ENCODE measurements at places on chromosomes 7 and 10.

DNA sequence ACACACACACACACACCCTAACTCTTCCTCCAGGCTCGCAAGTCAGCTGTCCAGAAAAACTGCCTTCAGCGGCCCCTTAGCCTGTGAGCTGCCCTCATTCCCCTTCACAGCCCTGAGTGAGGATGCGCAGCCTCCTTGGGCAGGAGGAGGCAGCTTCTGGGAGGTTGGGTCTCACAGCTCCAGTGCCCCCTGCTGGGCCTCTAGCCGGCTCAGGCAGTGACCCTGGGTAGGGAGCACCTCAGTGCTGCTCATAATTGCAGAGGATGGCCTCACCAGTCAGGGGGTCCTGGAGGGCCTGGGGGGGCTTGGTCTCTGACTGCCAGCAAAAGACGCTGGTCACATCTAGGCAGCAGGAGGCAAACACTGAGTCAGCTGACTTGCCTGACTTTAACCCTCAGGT is 43.7 kb downstream of the ZNF273 start:
- DNase-seq: peak; percentile 60

- no peak for DNase-seq
These were observed 17.8 kb upstream of the FOXL3 start for GRCh38 chr7:272108-272615.

DNA sequence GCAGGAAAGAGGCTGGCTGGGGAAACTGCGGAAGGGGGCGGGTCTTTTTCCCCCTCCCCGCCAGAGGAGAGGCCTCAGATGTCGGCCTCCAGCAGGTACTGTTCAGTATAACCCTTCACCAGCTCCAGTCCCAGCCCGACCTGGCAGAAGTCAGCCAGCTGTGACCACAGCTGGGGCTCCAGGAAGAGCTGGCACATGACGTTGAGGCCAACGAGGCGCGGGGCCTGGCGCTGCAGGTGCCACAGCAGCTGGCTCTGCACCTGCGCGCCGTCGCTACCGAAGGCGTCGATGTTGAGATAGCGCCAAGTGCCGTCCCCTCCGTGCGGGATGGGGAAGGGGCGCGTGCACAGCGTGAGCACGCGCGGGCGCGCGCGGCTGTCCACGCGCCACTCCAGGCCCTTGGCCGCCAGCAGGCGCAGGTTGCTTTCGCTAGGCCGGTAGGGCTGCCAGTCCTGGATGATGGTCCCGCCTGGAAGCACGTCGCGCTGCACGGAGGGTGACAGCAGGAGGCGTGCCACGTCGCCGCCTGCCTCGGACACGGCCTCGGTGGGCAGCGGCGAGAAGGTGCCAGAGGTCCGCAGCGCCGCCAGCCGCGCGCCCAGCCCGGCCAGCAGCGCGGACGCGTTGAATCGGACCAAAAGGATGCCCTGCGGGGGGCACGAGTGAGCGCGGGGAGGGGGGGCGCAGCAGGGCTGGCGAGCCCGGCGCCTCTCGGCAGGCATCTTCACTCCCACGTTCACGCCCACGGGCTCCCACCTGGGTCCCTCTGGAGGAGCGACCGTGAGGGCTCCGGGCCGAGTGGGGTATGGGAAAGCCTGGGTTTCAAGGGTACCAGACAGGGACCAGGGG is 6.9 kb upstream of the VGF start:
- no peak for DNase-seq

DNA sequence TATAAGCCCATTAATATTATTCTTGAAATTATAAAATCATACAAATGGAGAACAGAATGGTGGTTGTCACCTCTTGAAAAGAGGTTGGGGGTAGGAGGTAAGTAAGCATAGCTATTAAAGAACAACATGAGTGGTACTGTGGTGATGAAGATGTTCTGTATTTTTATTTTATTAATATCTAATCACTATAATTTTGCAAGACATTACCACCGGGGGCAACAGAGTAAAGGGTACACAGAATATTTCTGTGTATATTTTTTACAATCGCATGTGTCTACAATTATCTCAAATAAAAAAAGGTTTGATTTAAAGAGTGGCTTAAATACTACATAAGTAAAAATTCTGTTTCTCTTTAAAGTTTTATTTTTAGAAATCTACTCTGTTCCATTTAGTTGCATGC is 557.8 kb downstream of the NXPH1 start:
- DNase-seq: no peak

DNA sequence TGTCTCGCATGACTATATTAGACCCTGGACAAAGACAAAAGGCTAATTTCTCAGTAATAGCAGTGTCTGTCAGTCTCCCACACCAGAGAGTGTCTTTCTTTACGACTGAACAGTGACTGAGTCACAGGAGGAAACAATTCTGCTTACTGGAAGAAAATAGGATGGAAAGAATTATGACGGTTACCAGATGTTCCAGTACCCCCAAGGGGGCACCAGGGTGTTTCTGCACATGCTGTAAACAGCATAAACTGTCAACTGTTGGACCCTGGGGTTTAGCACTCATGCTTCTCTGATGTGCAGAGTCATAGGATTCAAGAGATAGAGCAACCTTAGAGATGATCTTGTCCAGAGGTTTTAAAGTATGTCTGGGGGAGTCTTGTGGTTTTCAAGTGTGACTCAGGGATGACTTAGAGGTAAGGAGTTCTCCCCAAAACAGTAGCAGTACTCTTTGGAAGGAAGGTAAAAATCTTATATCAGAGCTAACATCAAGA is 291.7 kb downstream of the THSD7A start:
- DNase-seq: no peak

DNA sequence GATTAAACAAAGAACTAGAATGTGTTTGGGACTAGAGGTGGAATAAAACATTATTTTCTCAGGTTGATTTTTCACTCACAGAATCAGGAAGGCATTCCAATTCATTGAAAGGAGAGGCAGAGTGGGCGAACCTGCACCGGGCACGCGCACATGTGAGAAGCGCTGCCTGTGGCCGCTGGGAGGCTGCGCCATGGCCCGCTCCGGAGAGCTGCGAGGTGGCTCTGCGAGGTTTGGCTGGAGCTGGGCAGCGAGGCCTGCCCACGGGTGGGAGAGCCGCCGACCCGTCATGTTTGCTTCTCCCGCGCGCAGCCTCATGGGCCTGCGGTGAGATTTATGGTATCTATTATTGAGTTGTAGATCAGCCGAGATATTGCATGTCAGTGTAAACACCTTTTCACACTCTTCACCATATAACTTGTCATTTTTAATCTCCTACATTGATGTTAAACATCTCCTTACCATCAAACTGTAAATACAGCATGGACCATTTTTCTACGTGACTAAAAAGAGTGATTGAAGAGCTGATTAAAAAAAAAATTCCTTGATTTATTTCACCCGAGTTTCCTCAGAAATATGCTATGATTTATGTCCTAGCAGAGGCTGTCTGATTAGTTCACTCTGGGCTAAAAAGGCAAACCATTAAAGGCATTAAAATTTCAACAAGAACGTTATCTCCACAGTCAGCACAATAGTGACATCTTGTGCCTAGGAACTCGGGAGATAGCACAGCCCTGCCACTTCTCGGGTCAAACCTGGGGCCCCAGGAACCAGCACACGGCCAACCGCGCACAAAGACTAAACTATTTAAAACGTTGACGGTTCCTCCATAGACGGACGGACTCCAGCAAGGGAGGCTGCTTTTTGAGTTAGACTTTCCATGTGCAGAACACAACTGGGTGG is 96.6 kb upstream of the RNF32 start:
- no peak for DNase-seq

GRCh38 chr10:92732958-92733357 is 43.2 kb downstream of the HHEX start:
- no peak for DNase-seq

GRCh38 chr10:110502851-110503301 is 5.2 kb downstream of the DUSP5 start:
- no peak for DNase-seq

GRCh38 chr10:22849077-22849805 is 78.6 kb upstream of the ARMC3 start:
- DNase-seq: no peak

DNA sequence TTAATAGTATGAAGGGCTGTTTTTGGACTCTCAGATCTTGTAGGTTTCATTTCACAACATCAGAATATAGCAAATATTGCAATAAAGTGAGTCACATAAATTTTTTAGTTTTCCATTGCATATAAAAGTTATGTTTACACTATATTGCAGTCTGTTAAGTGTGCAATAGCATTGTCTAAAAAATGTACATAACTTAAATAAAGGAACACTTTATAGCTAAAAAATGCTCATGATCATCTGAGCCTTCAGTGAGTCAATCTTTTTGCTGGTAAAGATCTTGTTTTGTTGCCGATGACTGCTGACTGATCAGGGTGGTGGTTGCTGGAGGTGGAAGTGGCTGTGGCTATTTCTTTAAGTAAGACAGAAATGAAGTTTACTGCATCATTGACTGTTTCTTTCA is 42.0 kb downstream of the ABCA13 start:
- no peak for DNase-seq

DNA sequence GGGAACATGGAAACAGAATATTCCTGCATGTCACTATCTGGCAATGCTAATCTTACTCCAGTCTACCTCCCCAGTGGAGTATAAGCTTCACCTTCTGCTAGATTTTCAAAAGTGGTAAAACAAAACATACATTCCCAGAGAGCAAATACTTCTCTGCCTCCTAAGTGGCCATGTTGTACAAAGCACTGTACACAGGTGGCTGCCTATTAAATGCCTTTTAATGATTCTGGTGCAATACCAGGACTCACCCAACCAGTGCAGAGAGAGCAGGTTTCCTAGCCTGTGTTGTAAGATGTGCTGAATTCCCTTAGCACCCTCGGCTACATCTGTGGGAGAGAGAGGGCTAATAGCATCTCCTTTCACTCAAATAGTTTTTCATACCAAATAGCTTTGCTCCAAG is 684.3 kb upstream of the NRP1 start:
- DNase-seq: no peak

DNA sequence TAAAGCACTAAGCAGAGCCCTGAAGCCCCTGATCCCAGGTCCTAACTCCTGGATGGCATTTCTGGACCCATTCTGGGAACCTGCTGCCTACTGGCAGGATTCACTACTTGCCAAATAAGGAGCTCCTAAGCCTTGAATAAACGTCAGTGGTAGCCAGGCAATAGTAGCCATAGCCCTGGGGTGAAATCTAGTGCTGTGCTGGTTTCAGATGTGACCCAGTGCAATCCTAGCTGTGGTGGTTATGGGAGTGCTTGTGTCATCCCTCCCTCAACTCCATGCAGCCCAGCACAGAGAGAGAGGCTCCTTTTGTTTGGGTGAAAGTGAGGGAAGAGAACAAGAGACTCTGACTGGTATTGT is 43.7 kb downstream of the PCLO start:
- DNase-seq: no peak

GRCh38 chr7:11485636-11486035 is 346.4 kb downstream of the THSD7A start:
- no peak for DNase-seq

GRCh38 chr7:74606101-74606908 is 51.2 kb upstream of the GTF2I start:
- peak; percentile 75 for DNase-seq

DNA sequence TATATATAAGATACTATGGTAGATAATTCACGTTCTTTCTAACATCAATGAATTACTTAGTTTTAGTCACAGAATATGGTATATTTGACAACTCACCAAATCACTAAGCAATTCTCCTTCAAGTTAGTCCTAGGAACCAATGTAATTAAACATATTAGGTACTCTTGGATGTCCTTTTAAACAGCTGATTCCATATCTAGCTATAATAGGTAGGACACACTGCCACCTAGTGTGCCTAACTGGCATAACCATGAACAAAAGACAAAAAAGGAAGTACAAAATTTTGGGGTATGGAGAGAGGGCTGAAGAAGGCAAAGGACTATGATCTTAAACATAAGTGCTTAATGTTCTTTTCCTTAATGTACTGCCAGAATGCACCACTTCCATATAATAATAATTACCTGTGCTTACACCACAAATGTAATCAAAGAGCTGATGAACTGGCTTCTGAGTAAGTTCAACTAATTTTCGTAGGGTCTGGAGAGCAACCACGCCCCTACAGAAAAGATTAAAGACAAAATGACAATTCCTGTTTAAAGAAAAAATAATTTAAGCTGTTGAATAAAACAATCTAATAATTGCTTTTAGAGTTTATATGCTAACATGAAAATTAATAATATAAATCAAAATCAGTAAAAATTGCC is 28.7 kb downstream of the PNPLA8 start:
- peak; percentile 62 for DNase-seq

GRCh38 chr10:1928606-1929005 is 191.3 kb upstream of the ADARB2 start:
- DNase-seq: no peak

DNA sequence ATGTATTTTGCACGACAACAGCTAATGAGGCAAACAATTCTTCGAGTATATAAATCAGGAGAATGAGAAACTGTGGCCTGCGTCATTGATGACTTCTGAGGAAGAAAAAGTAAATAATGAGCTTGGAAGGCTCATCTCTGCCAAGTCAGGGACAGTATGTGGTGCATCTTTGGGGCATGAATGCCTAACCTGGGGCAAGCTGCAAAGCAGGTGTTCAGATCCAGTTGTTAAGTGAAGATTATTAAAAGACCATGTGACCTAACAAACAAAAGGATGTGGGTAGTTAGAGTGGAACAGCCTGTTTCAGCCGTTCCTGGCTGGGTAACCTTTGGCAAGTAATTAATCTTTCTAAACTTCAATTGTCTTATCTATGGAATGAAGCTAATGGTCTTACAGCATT is 93.0 kb downstream of the LYZL2 start:
- no peak for DNase-seq

- no peak for DNase-seq
These were observed 239.4 kb downstream of the CHCHD3 start for GRCh38 chr7:132842478-132842877.

GRCh38 chr7:66474441-66474840 is 154.2 kb upstream of the KCTD7 start:
- no peak for DNase-seq

- DNase-seq: no peak
These were observed 89.6 kb downstream of the ITIH5 start for GRCh38 chr10:7577176-7577575.

GRCh38 chr7:97024209-97025129 is at the start of gene DLX5:
Gene DLX5 (minus strand): TSS chr7:97024831. CDS start chr7:97024623, 208 bp downstream.
- DNase-seq: peak; percentile 64

- DNase-seq: no peak
These were observed 124.8 kb upstream of the PDLIM1 start for GRCh38 chr10:95415621-95416031.

- no peak for DNase-seq
These were observed 2.4 kb downstream of the TMEM72 start for GRCh38 chr10:44913350-44914081.

GRCh38 chr10:101018600-101019439 is 12.1 kb downstream of the PDZD7 start:
- DNase-seq: peak; percentile 93

GRCh38 chr10:21488957-21489446 is 36.5 kb downstream of the SKIDA1 start:
- no peak for DNase-seq

- no peak for DNase-seq
These were observed 18.5 kb downstream of the SRI start for GRCh38 chr7:88201305-88201704.

DNA sequence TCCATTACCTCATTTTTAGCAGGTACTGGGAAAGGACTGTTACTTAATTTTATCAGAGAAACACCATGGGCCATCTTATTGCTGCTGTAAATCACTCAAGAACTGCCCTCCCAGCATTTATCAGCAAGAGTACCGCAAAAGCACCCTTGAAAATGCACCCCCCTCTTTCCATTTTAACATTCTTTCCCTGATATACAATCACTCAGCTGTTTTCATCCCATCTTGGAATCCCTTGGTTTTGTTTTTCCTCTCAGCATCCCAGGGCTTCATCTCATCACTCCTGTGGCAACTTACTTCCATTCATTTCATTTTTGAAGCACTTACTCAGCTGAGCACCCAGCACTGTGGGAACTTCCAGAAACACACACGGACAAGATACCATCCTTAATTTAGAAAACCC is 36.5 kb downstream of the RAPGEF5 start:
- no peak for DNase-seq

GRCh38 chr7:33837356-33837851 is 67.9 kb upstream of the BMPER start:
- DNase-seq: no peak

All from activated CD8-positive, alpha-beta memory T cell treated with anti-CD3 and anti-CD28 coated beads, Interleukin-2, amount 50 U/mL, for 48 hours (primary cell).